ENCODE measurements at places on chromosomes 4 and X. TPM values are rescaled to one million over a fixed set of nuclear protein-coding genes. Genes with fewer than 3 reads are reported as not detected.

GRCh38 chr4:22661443-22661842 is 31.3 kb upstream of the GBA3 start:
- no peak overlapping the region for H3K4me3 ChIP-seq
- H3K4me1 ChIP-seq = no peaks in the 10 kb centered on the region
- DNase-seq = no peak
- no peaks in the 10 kb centered on the region for H3K27me3 ChIP-seq

DNA sequence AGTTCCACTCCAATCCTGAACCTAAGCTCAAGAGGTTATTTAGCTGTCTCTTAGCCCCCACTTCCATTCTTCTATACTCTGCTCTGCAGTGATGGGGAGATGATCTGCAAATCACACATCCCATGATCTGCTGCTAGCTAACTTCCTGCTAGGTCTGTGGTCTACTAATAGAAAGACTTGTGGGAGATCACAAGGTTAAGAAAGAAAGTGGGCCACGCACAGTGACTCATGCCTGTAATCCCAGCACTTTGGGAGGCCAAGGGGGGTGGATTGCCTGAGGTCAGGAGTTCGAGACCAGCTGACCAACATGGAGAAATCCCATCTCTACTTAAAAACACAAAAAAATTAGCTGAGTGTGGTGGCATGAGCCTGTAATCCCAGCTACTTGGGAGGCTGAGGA is 471.1 kb upstream of the NWD2 start:
- no peak overlapping the region for H3K27ac ChIP-seq
- no peaks in the 10 kb centered on the region for H3K36me3 ChIP-seq
- DNase-seq = no peak
- no peak overlapping the region for H3K4me3 ChIP-seq
- H3K27me3 ChIP-seq = no peaks in the 10 kb centered on the region

DNA sequence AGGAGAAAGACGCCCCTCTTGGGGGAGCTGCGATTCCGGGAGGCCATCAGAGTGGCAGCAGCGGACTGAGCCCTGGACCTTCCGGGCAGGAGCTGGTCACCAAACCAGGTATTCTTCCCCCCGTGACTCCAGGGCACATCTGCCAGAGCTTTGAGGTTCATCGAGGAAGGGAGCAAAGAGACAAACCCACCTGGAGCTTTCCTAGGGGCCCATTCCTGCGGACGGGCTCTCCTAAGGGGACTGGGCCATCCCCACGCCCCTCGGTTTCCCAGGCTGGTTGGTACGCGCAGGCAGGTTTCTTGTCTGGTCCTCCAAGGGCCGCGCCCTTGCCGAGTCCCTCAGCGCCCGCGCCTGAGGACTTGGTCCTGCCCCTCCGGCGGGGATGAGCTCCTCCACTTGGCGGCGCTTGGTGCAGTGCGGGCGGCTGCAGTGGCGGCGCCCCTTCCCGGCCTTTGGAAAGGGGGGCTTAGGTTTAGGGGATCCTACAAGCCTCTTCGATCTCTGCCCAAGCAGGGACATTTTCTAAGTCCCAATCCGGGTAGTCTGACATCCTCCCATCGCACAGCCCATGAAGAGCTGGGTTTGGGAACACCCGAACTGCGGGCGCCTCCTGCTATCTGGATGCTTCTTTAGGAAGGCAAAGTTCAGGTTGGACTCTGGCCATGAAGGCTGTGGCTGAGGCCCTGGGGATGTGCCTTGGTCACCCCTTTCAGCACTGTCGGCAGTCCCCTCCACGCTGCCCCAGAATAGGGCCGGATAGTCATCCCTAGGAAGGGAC is 538 bp downstream of the STBD1 start:
- H3K27me3 ChIP-seq = no peaks in the 10 kb centered on the region
- peak; percentile 79 for DNase-seq
- peak overlapping the region; percentile 68 for H3K4me3 ChIP-seq
- H3K27ac ChIP-seq = peak overlapping the region; percentile 87

- H3K4me1 ChIP-seq = no peaks in the 10 kb centered on the region
- H3K4me3 ChIP-seq = no peak overlapping the region
- no peaks in the 10 kb centered on the region for H3K36me3 ChIP-seq
- no peak for DNase-seq
- H3K27me3 ChIP-seq = no peaks in the 10 kb centered on the region
Observed at GRCh38 chr4:137674066-137674465, 141.8 kb upstream of the PCDH18 start.

- no peak overlapping the region for H3K4me3 ChIP-seq
- no peak overlapping the region for H3K27ac ChIP-seq
- H3K4me1 ChIP-seq = no peaks in the 10 kb centered on the region
- H3K27me3 ChIP-seq = no peaks in the 10 kb centered on the region
- DNase-seq = no peak
- H3K36me3 ChIP-seq = no peaks in the 10 kb centered on the region
Observed at GRCh38 chr4:133968174-133968573, 233.4 kb downstream of the PABPC4L start.

DNA sequence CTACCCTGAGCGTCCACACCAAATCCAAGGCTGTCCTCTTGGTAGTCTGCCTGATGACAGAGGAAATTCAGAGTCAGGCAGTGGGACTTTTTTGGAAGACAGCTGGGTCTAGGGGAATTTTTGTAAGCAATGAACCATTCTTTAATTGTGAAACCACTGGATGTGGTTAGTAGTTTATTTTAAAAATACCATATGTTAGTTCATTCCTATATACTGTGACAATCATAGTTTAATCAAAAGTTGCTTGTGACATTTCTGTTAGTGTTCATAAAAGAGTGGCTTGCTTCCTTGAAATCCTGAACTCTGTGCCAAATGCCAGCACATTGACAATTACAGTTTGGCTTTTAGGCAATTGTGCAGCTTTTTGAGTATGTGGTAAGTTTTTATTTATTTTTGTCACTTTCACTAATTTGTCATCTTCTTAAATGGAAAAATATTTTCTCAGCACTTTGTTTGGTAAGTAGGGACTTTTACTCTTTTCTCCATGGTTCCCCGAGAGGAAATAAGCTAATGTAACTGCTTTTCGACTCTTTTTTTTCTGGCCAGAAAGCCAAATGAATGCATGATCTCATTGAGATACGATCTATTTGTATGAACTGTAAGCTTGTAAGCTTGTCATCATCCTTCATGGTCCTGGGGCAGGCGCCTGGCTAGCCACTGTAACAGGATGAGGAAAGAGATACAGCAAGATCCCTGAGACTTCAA is 72.6 kb upstream of the SLC4A4 start:
- peak overlapping the region; percentile 2 for H3K4me3 ChIP-seq
- no peaks in the 10 kb centered on the region for H3K36me3 ChIP-seq
- H3K4me1 ChIP-seq = no peaks in the 10 kb centered on the region
- H3K27me3 ChIP-seq = no peaks in the 10 kb centered on the region
- no peak overlapping the region for H3K27ac ChIP-seq
- DNase-seq = no peak

DNA sequence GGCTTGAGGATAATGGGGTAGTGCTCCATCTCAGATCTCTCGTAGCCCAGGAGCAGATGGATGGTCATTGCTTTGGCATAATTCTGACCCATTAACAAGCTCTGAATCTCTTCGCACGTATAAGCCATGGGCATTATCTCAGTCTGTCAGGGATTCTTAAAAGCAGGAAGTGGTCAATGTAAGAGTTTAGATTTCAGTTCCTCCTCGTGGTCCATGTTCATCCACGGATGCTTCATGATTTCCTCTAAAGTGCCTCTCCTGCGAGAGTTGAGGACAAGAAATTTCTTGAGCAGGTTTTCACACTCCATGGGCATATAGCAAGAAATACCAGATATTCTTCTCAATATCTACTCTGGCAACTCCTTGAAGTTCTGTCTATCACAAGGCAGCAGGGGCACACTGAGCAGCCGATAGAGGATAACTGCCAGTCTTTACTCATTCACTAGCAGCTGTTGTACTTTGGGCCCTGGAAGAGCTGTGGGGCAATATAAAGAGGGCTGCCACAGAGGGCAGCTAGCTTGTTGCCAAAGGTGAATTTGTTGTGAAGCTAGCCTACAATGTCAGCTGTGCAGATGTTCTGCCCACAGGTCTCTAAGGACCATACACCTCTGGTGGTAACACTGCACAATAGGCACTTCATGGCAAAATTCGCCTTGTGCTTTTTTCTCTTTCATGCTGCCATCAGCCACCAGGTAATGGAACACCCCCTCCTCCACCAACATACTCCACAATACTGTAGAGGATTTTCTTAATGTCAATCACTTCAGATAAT is 52.0 kb upstream of the WDR17 start:
- no peak overlapping the region for H3K27ac ChIP-seq
- no peaks in the 10 kb centered on the region for H3K36me3 ChIP-seq
- no peaks in the 10 kb centered on the region for H3K4me1 ChIP-seq
- H3K27me3 ChIP-seq = no peaks in the 10 kb centered on the region
- no peak for DNase-seq

DNA sequence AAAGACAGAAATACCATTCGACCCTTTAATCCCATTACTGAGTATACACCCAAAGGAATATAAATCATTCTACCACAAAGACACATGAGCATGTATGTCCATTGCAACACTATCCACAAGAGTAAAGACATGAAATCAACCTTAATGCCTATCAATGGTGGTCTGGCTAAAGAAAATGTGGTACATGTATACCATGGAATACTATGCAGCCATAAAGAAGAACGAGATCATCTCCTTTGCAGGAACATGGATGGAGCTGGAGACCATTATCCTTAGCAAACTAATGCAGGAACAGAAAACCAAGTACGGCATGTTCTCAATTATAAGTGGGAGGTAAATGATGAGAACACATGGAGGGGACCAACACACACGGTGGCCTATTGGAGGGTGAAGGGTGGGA is 7.9 kb downstream of the SCLT1 start:
- peaks cover 9% of the 10 kb centered on the region for H3K36me3 ChIP-seq
- no peak for DNase-seq
- no peak overlapping the region for H3K4me3 ChIP-seq
- no peaks in the 10 kb centered on the region for H3K4me1 ChIP-seq

GRCh38 chr4:145099653-145100052 is 1.5 kb downstream of the ABCE1 start:
- no peaks in the 10 kb centered on the region for H3K36me3 ChIP-seq
- H3K4me3 ChIP-seq = peak overlapping the region; percentile 74
- peaks cover 18% of the 10 kb centered on the region for H3K4me1 ChIP-seq
- DNase-seq = no peak

DNA sequence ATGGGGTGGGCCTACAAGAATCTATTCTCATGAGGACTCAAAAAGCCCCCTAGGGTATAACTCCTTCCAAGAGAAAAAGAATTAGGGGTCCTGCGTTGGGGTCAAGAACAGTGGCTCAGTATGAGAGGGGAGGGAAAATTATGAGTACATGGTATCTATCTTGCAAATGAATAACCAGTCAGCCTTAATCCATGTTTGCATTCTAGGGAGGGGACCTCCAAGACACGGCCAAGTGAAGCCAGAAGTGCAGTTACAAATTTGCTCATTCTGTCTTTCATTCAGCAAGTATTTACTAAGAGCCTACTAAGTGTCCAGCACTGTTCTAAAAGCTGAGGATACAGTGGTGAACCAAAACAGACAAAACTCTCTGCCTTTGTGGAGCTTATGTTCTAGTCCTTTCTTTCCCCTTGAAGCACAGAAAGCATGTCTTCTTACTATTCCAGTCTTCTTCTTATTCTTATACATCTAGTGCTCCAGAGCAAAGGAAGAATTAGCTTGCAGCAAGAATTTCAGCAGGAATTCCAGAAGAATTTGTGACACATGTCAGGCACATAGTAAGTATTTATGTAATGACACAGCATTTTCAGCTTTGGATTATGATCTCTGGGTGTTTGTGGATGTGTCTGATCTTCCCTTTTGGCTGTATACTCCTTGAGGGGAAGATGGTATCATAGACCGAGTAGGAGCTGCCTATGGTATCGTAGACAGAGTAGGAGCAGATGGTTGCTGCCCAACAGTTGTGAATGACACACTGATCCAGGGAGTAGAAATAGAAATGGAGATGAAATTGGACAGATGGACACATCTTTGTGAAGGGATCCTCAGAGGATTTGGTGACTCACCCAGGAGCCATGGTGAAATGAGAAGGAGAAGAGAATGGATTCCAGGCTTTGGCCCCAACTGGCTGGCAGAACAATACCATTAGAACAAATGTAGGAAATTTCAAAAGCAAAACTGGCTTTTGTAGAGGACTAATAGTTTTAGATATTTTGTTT is 75.9 kb downstream of the COQ2 start:
- H3K4me1 ChIP-seq = no peaks in the 10 kb centered on the region
- no peak overlapping the region for H3K27ac ChIP-seq
- no peaks in the 10 kb centered on the region for H3K36me3 ChIP-seq
- H3K27me3 ChIP-seq = no peaks in the 10 kb centered on the region

GRCh38 chr4:123244137-123244536 is 152.5 kb upstream of the SPRY1 start:
- H3K27ac ChIP-seq = no peak overlapping the region
- H3K27me3 ChIP-seq = no peaks in the 10 kb centered on the region
- no peak overlapping the region for H3K4me3 ChIP-seq
- no peaks in the 10 kb centered on the region for H3K36me3 ChIP-seq
- peak; percentile 72 for DNase-seq

DNA sequence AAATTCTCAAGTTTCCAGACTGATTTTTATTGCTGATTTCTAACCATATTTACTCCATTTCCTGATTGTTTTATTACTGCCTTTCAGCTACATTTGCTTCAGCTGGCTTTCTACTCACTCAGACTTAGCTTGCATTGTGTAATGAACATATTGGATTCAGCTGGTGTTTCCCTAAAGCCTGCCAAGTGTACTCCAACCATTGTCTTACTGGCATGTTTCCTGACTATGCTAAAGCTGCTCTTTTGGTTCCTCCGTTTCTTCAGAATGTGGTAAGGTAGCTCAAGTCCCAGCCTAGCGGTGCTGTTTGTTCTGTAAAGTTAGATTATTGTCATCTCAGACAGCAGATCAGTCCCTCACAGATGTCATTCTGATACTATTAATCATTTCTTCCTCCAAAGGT is 53.1 kb upstream of the GLRA2 start:
- no peaks in the 10 kb centered on the region for H3K27me3 ChIP-seq
- no peaks in the 10 kb centered on the region for H3K4me1 ChIP-seq
- no peak for DNase-seq
- H3K36me3 ChIP-seq = no peaks in the 10 kb centered on the region

GRCh38 chr4:4541040-4541631 is 712 bp downstream of the STX18 start:
- DNase-seq = no peak
- no peaks in the 10 kb centered on the region for H3K36me3 ChIP-seq
- peak overlapping the region; percentile 80 for H3K27ac ChIP-seq
- peak overlapping the region; percentile 75 for H3K4me3 ChIP-seq

GRCh38 chr4:72888331-72888730 is 181.2 kb downstream of the COX18 start:
- DNase-seq = no peak
- no peak overlapping the region for H3K4me3 ChIP-seq
- no peaks in the 10 kb centered on the region for H3K36me3 ChIP-seq
- no peaks in the 10 kb centered on the region for H3K27me3 ChIP-seq

The NONO gene
- total RNA-seq = 178 TPM

The BMPR1B gene
- 3.8 TPM for total RNA-seq

The SOX3 gene
- total RNA-seq = not detected

The SSX4 gene
- total RNA-seq = not detected

The DKK2 gene
- 10.3 TPM for total RNA-seq

The RHOXF1 gene
- total RNA-seq = not detected

The TEX13C gene
- not detected for total RNA-seq

The CT83 gene
- not detected for total RNA-seq

The KLHL5 gene
- total RNA-seq = 0.75 TPM

The GJB1 gene
- total RNA-seq = not detected

Data from ascending aorta (tissue), 2 donors.